NCI-H1105 (cell line): ENCODE measurements at places on chromosomes 13 and 19.
A peak's percentile ranks its signal among the peaks of the same experiment; 100 is the strongest.

DNA sequence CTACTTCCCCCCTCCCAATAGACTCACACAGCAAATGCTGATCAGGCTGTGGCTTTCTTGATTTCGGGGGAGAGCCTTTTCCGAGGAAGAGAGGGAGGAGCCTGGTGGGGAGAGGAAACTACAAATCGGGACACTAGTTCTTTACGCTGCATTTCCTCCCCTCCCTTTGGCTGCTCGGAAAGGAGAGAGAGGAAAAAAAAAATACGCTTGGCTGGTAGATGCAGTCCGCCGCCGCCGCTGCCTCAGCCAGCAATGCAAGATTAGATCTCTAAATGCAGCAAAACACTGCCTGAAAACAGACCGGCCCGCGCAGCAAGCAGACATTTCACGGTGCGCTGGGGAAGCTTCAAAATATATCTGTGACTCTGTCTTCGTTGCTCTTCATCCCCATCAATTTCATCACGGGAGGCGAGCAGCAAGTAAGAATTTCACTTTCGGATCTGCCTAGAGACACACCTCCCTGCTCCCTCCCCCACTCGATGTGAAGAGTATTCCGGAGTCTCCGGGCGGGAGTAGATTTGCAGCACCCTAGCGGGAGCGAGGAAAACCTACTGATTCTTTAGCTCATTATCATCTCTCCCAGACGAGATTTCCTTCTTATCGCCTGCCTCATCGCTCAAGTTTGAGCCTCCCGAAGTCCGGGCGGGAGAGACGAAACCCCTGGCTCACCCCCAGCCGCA lies at the start of gene PCDH17:
Gene PCDH17, plus strand, starts transcription at position 149 of the 680 bp plus-strand sequence. CDS start 803 bp downstream, outside the sequence.
- no peak for DNase-seq

DNA sequence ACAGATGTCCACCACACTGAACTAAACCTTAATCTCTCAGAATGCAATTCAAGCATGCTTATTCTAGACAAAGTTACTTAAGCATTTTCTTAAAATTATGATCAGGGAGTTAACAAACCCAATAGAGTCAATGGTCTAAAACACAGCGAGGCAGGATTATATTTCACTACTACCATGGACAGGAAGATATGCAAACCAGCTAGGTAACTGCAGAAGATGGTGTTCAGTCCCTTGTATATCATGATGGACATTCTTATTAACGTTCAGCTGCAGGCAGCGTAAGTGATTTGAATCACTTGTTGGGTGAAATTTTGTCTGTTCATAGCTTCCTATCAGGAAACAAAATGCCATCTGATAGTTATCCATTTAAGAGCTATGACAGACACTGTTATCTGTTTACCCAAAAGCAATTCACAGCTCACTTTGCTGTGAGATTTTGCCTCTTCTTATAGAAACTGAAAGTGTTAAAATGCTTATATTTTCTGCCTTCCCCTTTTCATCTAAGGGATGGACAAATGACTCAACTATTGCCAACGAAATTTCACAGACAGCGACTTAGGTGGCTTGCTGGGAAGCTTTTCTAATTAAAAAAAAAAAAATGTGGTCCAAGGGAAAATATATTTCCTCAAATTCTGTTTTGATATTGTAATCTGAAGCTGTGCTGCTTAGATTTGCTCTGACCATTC lies 591.9 kb downstream of the DACH1 start:
- no peak for DNase-seq

- DNase-seq = no peak
These were observed 347.4 kb downstream of the FGF9 start for GRCh38 chr13:22018076-22018835.

DNA sequence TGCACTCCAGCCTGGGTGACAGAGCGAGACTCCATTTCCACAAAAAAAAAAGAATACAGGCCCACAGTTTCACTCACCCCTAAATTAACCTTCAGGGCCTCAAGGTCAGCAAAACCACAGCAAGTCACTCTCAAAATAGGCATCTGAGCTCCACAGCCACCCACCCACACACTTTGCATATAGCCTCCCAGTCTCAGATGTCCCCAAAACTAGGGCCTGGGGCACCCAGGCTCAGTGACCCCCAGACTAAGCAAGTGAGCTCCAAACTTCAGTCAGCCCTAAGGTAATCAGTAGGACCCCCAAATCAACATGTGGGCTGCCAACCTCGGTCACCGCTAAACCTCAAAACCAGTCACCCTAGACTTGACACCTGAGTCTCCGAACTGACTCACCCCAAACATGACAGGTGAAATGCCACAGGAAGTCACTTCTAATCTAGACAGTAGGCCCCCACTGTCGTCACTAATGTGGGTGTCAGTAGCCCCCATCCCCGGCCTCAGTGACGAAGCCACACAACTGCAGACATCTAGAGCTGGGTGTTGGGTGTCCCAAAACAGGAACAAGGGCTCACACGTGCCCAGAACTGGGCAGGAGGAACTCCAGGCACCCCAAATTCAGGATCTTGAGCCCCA lies 13.9 kb downstream of the RABAC1 start:
- no peak for DNase-seq

DNA sequence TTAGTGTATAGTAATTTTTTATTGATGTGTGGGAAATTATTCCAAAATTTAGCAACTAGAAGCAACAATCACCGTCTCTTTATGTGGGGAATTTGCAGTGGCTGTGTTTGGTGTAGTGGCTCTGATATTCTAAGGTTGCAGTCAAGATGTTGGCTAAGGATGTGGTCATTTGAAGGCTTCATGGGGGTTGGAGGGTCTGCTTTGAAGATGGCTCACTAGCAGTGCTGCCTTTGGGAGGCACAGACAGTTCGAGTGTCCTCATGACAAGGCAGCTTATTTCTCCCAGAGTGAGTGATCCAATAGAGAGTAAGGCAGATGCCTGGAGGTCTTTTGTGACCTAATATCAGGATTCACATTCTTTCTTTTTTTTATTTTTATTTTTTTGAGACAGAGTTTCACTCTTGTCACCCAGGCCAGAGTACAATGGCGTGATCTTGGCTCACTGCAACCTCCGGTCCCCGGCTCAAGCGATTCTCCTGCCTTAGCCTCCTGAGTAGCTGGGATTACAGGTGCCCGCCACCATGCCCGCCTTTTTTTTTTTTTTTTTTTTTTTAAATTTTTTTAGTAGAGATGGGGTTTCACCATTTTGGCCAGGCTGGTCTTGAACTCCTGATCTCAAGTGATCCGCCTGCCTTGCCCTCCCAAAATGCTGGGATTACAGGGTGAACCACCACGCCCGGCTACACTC lies 8.7 kb downstream of the GPI start:
- no peak for DNase-seq

GRCh38 chr19:30224689-30225606 lies 147.2 kb upstream of the ZNF536 start:
- DNase-seq = peak; percentile 67

DNA sequence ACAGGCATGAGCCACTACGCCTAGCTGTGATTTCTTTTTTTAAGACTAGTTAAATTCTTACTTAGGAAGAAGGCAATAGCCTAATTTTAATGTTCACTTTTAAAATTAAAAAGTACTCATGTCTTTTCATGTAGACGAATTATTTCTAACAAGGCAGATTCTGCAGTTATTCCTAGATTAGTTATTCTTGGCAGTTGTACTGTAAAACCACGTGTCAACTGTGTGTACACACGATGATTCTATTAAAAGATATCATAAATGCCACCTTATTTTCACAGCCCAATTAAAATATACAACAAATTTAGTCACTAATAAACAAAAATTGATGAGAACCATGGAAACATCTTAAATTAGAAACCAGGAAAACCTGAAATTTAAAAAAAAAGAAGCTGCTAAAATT lies 10.6 kb upstream of the FOXO1 start:
- DNase-seq = no peak

GRCh38 chr13:79402074-79402635 lies 3.9 kb downstream of the RBM26 start:
- DNase-seq = no peak

DNA sequence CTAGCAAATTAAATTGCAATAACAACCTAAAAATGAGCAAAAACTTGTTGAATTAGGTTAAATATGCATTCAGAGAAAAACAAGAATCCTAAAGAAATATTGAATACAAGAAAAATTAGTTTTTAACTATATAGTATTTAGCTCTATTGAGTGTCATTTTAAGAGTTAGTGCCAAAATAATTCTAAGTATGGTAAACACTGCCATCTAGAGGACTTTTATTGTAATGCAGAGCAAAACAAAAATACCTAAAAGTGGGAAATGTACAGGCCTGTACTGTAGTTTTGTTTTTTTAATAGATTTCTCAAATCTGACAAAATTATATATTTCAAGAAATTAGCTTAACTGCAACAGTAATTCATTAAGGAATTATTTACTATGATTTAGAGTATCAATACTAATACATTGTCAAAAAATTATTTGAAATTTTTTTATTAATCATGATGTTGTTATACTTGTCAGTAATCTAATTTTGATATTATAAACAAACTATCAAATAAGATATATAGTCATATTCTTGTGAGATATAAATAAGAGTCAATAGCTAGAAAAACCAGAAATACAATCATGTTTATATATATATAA lies 8.2 kb upstream of the PCDH9 start:
- DNase-seq = no peak

DNA sequence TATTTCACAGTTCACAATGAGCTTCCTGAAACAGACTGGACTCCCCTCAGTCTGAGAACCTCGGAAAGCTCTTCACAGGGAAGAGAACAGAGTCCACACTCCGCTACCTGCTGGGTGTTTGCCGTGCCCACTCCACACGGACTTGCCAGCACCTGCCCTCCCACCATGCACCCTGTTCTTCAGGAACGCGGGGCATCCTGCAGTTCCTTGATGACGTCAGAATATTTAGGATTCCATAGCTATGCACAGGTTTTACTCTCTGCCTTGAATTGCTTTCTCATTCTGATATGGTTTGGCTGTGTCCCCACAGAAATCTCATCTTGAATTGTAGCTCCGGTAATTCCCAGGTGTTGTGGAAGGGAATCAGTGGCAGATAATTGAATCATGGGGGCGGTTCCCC lies 74.4 kb upstream of the FARP1 start:
- no peak for DNase-seq

GRCh38 chr19:19619181-19619848 lies 828 bp upstream of the PBX4 start:
- no peak for DNase-seq

DNA sequence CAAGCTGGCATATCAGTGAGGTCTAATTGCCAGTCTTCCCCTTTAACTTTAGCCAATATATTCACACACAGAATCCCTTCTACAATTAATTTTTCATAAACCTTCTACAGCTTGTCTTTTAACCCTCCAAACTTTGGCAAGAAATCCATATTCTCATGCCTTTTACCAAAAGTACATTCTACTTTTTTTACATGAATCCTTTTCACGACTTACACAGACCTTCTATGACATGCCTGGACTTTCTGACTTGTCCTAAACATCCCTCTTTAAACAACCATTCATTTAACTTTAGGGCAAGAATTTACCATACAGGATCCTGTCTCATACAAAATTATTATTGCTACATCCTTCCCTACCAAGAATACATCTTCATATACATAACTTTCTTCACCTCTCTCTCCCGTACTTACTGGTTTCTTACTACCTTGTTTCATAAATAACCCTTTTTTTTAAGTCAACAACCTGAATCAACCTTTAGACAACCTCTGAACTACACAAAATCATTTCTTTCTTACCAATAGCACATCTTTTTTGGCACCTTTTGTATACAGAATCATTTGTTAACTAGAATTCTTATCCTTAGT lies 23.5 kb downstream of the ZNF544 start:
- no peak for DNase-seq

GRCh38 chr13:112330479-112331381 lies 45.4 kb upstream of the SPACA7 start:
- DNase-seq = no peak

- DNase-seq = no peak
These were observed 36.8 kb upstream of the POP4 start for GRCh38 chr19:29569038-29569911.

GRCh38 chr19:8342316-8342683 lies 762 bp downstream of the KANK3 start:
- DNase-seq = no peak

- no peak for DNase-seq
These were observed 66.6 kb upstream of the XPO4 start for GRCh38 chr13:20969182-20969581.

DNA sequence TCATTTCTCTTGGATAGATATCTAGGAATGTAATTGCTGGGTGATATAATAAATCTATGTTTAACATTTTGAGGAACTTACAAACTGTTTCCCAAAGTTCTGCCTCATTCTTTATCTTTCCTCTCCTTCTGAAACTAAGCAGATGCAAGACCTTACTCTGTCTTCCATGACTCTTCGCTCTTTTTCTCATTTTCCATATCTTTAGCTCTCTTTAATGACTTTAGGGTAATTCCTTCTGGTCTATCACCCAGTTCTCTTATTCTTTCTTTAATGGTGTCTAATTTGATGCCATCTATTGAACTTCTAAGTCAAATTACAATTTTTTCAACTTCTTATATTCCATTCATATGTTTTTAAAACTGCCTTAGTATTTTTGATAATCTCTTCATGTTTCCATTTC lies 316.6 kb downstream of the POU4F1 start:
- DNase-seq = no peak

DNA sequence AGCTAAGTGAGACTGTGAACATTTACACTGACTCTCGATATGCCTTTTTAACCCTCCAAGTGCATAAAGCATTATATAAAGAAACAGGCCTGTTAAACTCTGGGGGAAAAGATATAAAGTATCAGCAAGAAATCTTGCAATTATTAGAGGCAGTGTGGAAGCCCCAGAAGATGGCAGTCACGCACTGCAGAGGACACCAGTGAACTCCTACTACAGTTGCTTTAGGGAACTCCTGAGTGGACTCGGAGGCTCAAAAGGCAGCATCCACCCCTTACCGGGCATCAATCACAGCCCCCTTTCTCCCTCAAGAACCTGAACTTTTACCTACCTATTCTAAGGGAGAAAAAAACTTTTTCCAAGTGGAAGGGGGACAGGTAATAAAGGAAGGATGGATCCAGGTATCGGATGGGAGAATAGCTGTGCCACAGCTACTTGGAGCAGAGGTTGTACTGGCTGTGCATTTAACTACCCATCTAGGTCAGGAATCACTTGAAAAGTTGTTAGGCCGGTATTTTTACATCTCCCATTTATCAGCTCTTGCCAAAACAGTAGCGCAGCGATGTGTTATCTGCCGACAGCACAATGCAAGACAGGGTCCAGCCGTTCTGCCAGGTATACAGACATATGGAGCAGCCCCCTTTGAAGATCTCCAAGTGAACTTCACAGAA lies 80.1 kb downstream of the ZNF486 start:
- DNase-seq = peak; percentile 18

- DNase-seq = no peak
These were observed 105.0 kb downstream of the IER2 start for GRCh38 chr19:13255041-13255718.

GRCh38 chr19:3248728-3249326 lies 24.4 kb downstream of the CELF5 start:
- no peak for DNase-seq

- DNase-seq = no peak
These were observed 109.9 kb downstream of the FRY start for GRCh38 chr13:32141462-32141861.

- DNase-seq = no peak
These were observed 12.2 kb upstream of the DLEU7 start for GRCh38 chr13:50855681-50856080.
